ENCODE measurements at places on chromosomes 2 and 18. TPM values are rescaled to one million over a fixed set of nuclear protein-coding genes. Genes with fewer than 3 reads are reported as not detected.

REG3G gene
- total RNA-seq = not detected

MBD5 gene
- total RNA-seq = 26.3 TPM

CROCC2 gene
- total RNA-seq = not detected

POTEJ gene
- total RNA-seq = not detected

UGT1A5 gene
- total RNA-seq = not detected

VWC2L gene
- total RNA-seq = not detected

ITGA6 gene
- 11.8 TPM for total RNA-seq

GALR1 gene
- total RNA-seq = not detected

ATP8B1 gene
- 10.9 TPM for total RNA-seq

SULT1C4 gene
- total RNA-seq = 2.1 TPM

PTPRN gene
- 22.6 TPM for total RNA-seq

NT5C1B gene
- total RNA-seq = not detected

CHRND gene
- not detected for total RNA-seq

DDX1 gene
- total RNA-seq = 65.6 TPM

SKOR2 gene
- total RNA-seq = not detected
